ENCODE measurements at places on chromosomes 3 and 15.

- DNase-seq, result peak; percentile 23
Measured at GRCh38 chr3:5187920-5188418, 462 bp downstream of the EDEM1 start.

DNA sequence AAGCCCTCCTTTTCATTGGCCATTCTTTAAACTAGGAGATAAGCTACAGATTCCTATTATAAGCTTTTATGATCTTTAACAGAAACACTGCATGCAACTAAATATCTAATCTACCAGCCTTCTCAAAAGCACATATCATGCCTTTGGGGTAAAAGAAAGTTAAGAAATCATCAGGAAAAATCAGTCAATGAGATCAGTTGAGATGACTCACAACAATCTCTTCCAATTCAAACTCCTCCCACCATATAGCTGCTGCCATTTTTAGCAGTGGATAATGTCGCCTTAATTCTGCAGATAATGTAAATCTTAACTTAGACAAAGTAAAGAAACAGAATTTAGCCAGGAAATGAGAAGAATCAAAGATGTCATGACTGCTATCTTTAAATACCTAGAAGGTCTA lies 135.2 kb upstream of the BCL6 start:
- DNase-seq, result no peak

DNA sequence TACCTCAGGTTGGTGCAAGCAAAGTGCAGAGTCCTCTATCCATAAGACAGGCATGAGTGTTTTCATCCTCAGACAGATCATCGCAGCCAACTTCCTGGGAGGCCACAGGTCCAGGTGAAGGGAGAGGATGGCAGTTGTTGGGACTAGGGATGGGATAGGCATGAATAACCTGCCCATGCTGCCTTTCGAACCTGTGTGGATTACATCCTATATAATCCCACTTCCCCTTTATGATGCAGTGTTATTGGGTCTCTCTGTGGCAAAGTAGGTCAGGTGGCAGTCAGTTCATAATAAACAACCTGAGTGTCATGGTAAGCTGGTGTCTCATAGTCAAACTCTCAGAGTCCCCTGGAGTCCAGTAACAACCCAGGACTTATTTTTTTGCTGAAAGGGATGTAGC lies 40.4 kb downstream of the CCR3 start:
- no peak for DNase-seq

- no peak for DNase-seq
Measured at GRCh38 chr3:81394651-81395524, 366.6 kb downstream of the GBE1 start.

DNA sequence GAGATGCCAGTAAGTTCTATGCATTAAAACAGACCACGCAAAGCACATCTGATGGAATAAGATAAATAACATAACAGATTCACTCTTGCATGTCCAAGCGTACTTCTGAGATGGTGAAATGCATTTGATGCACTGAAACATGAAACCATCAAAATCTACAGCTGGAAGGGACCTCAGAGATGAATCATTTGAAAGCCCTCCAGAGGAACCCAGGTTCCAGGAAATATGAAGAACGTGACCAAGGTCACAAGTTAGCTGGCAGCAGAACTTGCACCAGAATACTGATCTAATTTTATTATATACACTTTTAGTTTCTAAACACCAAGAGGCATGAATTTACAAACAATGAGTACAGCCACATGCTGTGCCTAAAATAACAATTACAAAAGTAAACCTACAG lies 957.1 kb downstream of the FHIT start:
- DNase-seq, result no peak

- DNase-seq, result no peak
Measured at GRCh38 chr15:68227643-68228142, 1.8 kb downstream of the CLN6 start.

DNA sequence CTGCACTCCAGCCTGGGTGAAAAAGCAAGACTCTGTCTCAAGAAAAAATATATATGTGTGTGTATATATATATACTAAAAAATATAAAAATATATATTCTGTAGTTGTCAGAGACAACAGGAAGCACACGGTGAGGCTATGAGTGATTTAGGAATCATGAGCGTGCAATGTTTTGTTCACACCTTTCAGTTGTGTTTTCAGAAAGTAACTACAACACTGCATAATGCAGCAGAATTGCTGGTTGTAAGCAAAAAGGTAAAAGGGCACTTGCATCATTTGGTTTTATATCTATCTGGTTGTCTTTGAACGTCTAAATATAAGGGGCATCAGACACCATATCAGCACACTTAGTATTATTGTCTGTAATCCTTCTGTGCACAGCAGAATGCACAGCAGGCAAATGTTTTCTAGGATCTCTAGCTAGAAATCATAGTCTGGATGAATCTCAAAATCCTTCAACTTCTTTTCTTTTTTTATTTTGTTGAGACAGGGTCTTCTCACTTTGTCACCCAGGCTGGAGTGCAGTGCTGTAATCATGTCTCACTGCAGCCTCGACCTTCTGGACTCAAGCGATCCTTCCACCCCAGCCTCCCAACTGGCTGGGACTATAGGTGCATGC lies 44.8 kb downstream of the CCR3 start:
- DNase-seq, result no peak

- DNase-seq, result no peak
Measured at GRCh38 chr3:30596152-30596551, 10.2 kb upstream of the TGFBR2 start.

DNA sequence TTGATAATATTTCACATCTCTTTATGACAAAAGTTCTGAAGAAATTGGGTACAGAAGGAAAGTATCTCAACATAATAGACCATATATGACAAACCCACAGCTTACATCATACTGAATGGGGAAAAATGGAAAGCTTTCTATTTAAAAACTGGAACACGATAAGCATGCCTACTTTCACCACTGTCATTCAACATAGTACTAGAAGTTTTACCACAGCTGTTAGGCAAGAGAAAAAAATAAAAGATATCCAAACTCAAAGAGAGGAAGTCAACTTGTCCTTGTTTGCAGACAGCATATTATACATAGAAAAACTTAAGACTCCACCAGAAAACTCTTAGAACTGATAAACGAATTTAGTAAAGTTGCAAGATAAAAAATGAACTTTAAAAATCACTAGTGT lies 40.3 kb downstream of the COPS2 start:
- DNase-seq, result no peak

GRCh38 chr3:11282250-11283138 lies 10.3 kb downstream of the ATG7 start:
- DNase-seq, result no peak

DNA sequence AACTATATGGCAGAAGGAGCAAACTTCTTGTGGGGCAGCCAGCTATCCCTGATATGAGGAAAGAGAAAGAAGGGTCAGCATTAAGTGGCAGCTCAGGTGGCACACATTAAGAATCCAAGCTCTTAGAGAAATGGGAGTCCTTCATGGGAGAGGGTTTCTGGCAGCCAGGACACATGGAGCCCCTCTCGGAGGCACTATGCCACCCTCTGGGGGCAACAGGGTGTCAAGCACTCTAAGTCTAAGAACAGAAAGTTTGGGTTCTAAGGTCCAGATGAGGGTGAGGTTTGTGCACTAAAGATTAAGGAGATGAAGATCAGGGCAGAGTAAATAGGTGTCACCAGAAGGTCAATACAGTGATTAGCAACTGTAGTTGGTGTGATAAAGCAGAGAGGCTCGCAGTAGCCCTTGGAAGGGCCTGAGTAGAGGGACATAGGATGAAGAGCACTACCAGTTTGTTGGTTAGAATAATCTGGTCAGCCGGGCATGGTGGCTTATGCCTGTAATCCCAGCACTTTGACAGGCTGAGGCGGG lies 89.3 kb downstream of the ST6GAL1 start:
- DNase-seq, result no peak

- DNase-seq, result no peak
Measured at GRCh38 chr15:90189781-90190467, 11.2 kb upstream of the SEMA4B start.

DNA sequence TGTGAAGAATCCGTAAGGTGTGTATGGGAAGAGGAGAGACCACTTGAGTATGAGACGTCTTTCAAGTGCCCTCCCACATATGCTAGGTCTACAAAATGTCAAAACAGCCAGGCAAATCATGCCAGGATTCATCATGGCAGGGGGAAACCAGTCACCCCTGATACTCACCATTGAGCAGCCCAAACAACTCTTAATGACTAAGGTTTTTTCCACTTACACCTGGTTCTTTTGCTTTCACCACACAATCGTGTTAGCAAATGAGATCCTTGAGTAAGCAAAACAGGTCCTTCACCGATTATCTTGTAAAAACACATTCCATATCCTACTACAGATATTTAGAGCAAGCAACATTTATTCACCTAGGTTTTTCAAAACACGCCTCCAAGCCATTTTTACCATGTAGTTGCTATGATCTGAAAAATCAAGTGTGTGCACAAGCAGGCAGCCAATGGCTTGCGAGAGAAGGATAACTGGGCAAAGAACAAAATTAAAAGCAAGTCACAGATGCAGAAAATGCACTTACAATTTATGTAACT lies 177.5 kb upstream of the LPP start:
- DNase-seq, result no peak

GRCh38 chr3:11095932-11096265 lies 58.4 kb upstream of the HRH1 start:
- DNase-seq, result no peak

DNA sequence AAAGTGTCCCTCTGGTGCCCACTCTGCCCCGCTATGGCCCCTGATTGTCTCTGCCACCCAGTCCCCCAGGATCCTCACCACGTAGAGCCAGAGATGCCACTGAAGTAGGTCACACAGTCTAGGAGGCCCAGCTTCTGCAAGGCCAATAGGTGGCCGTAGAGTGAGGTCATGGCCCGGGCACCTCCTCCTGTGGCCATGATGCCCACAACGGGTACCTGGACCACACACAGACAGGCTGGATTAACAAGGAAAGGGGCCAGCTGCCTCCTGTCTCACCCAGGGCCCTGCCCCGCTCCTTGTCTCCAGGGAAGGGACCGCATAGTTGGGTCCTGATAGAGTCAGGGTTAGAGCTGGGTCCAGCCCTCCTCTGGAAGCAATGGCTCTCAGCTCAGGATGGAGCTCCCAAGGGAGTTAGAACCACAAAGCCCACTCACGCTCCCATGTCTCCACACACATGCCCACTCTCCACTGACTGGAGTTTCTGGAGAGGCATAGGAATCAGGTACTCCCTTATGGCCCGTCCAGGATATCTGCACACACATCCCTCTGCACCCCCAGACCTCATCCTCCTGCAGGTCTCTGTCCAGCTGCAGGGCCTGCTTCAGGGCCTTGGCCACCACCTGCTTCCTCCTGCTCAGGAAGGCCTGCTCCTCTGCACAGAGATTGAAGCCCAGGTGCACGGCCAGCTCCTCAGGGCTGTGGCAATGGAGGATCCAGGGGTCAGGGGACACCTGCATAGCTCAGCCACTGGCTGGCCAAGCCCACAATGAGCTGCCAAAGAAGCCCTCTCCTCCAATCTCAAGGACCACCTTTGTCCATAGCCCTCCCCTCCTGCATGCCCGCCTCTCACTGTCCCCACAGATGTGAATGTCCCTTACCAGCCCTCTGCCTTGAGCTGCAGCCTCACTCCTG lies 13.2 kb downstream of the PLA2G4D start:
- no peak for DNase-seq

DNA sequence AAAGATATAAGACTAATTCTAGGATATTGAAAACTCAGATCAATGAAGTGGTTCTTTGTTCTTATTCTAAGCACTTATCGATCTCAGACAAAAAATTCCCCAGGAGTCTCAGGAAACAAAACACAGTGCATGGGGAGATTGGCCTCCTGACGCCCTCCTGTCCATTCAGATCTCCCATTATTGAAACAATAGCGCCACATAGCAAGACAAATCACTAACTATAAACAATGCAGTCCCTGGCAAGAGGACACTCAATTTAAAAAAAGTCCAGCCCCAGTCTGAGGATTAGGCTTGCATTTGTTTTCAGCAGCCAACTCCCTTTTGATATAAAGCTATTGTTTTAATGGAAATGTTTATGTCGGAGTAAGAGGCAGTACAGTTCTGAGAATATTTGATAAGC lies 528.2 kb downstream of the GABRG3 start:
- no peak for DNase-seq

DNA sequence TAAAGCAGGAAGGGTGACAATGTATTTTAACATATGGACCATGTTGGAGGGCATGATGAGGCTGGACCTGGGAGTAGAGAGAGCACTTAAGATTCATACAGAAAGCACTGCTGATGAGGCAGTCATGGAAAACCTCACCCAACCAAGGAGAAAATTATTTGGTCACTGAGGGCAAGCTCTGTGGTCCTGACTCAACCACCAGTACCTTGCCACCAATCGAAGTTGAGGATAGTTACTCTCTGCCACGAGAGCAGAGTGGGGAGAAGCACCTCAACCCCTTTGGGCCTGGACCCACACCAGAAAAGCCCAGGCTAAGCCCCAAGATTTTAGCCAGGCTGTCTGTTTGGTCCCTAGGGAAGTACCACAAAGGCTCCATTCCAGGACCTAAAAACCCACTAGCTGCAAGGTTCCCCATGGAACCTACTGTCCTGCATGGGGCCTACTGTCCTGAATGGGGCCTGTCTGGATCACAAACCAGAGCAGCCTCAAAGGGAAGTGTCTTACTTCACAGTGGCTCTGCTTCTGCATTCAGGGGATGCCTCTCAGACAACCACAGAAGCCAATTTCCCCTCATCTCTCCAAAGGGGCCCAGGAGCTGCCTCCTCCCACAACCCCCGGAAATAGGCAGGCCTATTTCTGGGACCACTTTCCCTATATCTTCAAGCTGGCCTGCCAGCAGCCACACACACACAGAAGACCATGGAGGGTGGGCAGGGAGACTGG lies 4.2 kb downstream of the CCDC71 start:
- no peak for DNase-seq

DNA sequence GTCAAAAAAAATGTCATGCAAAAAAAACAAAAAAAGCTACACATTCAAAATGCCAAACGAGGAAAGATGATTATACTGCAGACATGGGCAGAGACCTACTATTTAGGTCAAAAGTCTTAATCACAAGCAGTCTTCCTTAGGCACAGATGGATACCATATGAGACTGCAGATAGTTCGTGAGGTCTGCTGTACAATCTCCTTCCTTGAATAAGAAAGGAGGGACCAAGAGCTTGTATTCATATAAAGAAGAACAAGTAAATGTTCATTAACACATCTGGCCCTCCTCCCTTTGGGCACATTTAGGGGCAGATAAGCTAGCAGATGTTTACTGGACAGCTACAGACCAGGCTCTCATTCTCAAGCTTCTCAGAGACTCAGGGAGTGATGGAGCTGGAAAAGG lies 45.3 kb downstream of the ANXA2 start:
- no peak for DNase-seq

DNA sequence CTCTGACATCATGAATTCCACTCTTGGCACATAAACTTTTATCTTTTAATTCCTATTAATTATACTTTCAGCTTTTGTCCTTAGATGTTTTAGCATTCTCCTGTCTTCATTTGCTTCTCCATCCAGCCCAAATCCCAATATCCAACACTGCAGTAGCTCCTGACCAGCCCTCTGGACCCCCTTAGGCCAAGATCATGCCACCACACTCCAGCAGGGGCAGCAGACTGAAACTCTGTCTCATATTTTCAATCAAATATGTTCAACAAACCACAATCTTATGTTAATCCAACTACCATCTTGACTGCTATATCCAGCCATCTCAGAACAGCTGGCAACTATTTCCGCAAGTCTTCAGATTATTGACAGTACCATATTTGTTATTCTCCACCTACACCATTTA lies 315.8 kb upstream of the ROBO2 start:
- no peak for DNase-seq
